ENCODE measurements at places on chromosomes 5 and 9. TPM values are rescaled to one million over a fixed set of nuclear protein-coding genes. Genes with fewer than 3 reads are reported as not detected.

GRCh38 chr5:7420510-7421280 lies 24.8 kb downstream of the ADCY2 start:
- DNase-seq: peak; percentile 47

DNA sequence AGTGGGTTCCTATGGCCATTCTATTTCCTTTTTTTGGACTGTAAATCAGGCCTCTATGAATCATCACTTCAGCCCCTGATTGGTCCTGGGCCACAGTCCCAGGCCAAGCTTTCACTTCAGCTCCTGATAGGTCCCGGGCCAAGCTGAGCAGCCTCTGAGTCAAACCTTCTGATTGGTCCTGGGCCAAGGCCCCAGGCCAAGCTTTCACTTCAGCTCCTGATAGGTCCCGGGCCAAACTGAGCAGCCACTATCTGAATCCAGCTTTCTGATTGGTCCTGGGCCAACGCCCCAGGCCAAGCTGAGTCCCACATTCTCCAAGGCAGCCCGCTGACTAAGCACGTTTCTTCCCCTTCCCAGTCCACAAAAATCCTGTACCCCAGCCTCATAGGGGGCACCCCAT lies 1972.9 kb upstream of the ACO1 start:
- no peak for DNase-seq

DNA sequence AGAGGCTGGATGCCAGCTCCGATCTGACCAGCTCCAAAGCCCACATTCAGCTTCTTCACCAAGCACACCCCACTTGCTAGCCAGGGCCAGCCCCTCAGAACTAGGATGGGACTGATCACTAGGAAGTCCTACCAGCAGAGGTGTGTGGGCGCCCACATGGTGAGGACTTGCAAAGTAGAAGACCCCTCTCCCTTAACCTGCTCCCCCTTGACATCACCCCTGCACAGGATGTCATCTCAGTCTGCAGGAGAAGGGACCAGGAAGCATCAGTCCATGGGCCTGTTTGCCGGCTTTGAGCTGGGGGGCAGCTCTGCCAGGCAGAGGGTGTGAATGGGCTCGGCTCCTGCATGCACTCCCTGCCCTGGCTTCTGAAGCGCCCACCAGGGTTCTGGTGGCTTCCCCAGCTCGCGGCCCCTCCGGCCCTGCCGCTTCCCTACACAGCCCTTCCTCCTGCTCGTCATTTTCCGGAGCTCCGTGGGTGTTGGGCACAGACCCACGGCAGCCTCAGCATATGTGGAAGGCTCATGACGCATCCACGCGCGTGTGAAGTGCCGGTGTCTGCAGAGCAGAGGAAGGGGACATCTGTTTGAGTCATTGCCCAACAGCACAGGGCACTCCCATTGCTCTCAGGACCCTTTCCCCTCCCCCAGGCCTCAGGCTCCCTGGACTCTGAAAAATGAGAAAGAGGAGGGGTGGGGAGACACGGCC lies 3.7 kb upstream of the FAM78A start:
- no peak for DNase-seq

- DNase-seq: no peak
Observed at GRCh38 chr5:153896701-153897100, 142.0 kb downstream of the FAM114A2 start.

- no peak for DNase-seq
Observed at GRCh38 chr9:128100581-128100980, 26.9 kb downstream of the PTGES2 start.

GRCh38 chr9:101498323-101498722 lies 35.3 kb upstream of the RNF20 start:
- no peak for DNase-seq

DNA sequence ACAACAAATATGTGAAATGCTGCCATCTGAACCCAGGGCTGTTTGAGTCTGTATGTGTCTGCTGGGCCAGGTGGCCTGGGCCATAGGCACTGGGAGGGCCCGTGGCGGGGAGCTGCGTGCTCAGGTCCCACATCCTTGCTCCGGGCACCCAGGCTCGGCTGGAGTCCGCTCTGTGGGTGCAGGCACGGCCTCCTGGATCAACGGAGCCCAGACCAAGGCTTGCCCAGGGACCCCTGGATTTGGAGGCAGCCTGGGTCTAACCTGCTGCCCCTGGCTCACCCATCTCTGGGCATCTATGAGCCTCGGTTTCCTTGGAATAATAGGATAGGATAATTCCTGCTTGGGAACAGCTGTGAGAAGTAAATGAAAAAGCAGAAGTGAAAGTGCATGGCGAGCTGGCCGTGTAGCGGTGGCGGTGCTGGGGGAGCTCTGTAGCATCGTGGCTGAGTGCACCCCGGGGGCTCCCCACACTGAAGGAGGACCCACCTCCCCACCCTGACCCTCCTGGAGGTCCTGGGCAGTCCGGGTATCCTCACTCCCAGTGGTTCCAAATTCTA lies 1.2 kb downstream of the CDHR2 start:
- no peak for DNase-seq

DNA sequence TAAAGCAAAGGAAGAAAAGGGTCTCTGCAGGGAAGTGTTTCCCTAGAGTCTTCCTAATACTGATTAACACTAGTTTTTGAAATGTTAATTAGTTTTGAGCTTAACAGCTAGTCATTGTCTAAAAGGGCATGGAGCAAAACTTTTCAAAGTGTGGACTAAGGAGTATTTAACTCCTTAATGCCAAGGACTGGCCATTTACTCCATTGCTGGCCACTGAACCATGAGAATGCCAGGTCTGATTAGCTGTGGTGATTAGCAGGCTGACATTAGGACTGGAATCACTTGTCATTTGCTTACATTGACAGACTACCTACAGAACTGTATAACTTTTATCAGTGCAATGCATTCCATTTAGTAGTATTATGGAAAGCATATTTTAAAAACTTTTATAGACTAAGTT lies 987.0 kb downstream of the NR2F1-AS1 start:
- DNase-seq: peak; percentile 3

- DNase-seq: no peak
Observed at GRCh38 chr5:127367029-127367428, 76.4 kb downstream of the MEGF10 start.

BARX1 gene
- total RNA-seq: 79.7 TPM

PCDHA4 gene
- total RNA-seq: 7.6 TPM

PCDHB16 gene
- total RNA-seq: 0.07 TPM

LCP2 gene
- 0.21 TPM for total RNA-seq

GLDC gene
- total RNA-seq: 76.7 TPM

SURF4 gene
- 181 TPM for total RNA-seq

LHX2 gene
- total RNA-seq: 0.33 TPM

GABRA1 gene
- total RNA-seq: 1.4 TPM
